ENCODE measurements at places on chromosomes 12 and 14.

DNA sequence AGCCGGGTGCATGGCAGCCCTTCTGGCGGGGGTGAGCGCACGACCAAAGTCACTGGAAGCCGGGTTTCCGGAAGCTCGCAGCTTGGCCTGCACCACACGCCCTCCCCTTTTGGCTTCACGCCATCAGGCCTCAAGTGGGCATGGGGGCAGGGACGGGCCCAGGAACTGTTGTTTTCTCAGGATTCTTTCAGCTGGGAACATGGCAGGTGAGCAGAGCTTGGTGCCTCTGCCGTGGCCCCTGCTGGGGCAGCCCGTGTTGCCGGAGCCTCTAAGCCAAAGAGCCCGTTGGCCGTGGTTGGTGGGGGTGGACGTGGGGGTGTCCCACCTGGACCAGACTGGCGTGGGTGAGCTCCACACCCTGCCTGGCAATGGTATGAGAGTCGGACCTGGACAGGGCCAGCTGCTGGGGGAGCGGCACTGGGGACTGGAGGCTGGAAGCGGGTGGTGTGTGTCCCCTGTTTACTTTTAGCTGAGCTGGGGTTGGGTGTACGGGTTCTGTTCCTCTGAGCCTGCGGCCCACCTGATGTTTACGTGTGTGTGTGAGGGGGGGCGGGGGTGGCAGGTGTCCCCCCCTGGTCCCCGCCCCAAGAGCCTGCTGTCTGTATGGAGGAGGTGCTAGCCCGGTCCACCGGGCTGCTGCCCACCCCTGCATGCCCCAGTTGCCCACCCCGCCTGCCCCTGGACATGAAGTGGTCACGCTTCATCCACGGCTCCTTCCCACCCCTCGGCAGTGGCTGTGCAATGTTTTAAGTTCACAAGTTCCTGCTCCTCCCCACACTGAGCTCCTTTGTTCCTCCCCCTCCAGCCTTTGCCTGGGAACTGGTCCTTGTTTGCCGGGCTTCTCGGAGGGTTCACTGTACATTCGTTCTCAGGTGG is 28.7 kb upstream of the PLD4 start:
- DNase-seq: peak; percentile 72

- no peak for DNase-seq
Observed at GRCh38 chr12:105559310-105559709, 228.8 kb downstream of the C12orf75 start.

DNA sequence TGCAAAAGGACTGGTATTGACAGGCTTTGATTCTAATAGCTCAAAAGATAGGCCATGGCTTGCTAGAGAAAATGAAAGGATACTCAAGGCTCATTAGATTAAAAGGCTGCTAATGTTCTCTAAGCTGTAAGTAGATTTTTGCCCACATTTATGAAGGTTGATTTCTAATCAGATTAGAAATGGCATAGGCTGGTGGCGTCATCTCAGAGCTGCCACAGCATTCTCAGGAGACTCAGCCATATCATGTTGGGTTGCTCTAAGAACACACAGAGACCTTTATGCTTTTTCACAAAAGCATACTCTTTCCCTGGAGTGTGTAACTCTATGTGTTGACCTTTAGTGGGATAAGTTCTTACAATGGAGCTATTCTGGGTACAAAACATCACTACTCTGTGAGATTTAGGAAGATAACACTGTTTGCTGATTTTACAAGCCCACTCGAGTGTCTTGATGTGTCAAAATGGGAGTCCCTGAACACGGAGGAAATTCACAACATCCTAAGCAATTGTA is 576.0 kb downstream of the NRXN3 start:
- no peak for DNase-seq

DNA sequence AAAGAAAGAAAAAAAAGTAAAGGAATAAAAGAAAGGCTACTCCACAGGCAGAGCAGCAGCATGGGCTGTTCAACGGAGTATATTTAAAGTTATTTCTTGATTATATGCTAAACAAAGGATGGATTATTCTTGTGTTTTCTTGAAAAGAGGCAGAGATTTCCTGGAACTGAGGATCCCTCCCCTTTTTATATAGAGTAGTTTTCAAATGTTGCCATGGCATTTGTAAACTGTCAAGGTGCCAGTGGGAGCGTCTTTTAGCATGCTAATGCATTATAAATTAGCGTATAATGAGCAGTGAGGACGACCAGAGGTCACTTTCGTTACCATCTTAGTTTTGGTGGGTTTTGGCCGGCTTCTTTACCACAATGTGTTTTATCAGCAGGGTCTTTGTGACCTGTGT is 383.0 kb downstream of the PCNX1 start:
- no peak for DNase-seq

DNA sequence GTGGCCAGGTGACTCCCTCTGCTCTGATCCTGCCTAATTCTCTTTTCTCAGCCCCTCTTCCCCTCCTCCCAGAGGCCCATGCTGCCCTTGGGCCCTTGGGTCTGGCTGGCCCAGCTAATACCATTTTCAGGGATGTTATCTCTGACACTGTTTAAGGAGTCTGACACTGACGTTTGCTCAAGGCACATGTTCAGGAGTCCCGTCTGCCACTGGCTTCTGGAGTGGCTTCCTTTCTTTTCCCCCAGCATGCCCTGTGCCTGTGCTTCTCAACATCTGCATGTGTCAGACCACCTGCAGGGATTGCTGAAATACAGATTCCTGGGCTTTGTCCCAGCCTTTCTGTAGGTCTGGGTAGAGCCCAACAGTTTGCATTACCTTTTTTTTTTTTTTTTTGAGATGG is 128.9 kb downstream of the BCL11B start:
- DNase-seq: no peak

DNA sequence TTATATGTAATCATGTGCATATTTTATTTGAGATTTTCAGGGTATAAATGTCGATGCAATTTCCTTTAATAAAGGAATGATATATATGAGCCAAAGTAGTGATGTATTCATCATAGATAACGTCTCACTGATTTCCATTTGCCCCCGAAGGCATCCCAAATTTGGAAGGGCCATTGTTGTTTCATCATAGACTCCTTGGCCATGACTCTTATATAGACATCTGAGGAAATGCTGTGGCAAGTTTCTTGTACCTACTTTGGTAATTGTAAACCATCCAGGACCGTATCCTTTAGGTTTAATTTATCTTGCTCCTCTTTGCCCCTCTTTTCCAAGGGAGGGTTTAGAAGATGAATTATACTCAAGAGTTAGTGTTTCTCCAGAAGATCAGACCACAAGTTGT is 84.7 kb downstream of the SAMD4A start:
- no peak for DNase-seq

- no peak for DNase-seq
Observed at GRCh38 chr14:22472935-22473854, 115.8 kb downstream of the DAD1 start.

DNA sequence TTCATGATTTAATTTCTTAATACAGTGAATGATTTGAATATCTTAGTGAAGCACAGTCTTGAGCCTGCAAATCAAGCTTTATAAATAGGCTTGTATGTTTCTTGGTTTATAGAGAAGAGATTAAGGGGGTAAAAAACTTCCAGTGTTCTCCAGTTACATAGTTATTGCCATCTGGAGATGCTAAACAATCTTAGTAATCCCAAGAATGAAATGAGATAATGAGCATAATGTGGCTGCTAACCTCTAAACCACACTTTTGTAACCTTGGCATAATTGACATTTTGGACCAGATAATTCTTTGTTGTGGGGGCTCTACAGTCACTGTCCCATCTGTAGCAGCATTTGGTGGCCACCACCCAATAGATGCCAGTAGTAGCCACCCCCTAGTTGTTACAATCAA is 316.8 kb downstream of the CCDC91 start:
- DNase-seq: no peak

Measured in NCI-H187 (cell line).